ENCODE measurements at places on chromosomes 12 and 14. TPM values are rescaled to one million over a fixed set of nuclear protein-coding genes. Genes with fewer than 3 reads are reported as not detected.

DNA sequence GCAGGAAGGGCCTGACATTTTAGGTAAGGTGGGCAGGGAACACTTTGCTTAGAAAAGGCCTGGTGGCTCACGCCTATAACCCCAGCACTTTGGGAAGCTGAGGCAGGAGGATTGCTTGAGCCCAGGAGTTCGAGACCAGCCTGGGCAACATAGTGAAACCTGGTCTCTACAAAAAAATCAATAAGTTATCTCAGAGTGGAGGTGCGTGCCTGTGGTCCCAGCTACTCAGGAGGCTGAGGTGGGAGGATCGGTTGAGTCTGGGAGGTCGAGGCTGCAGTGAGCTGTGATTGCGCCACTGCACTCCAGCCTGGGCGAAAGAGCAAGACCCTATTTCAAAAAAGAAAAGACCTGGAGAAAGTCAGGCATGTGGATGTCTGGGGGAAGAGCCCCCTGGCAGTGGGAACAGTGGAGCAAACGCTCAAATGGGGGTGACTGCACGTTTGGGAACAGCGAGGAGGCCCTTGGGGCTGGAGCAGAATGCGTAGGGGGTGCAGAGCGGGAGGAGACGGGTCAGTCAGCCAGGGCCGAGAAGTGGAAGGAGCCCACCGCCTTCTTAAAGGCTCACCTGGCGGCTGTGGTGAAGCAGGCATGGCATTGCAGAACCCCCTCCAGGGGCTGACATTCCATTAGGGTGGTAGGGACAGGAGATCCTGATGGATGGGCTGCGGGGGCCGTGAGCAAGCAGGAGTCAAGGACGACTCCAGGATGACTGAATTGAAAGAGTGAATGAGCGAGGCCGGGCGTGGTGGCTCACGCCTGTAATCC is 6.2 kb upstream of the KIF26A start:
- DNase-seq, result no peak

GRCh38 chr14:95620659-95621059 is 65.6 kb upstream of the TCL1B start:
- no peak for DNase-seq

The DDX23 gene
- 130 TPM for total RNA-seq

- DNase-seq, result no peak
Measured at GRCh38 chr12:108565146-108565545, 2.8 kb downstream of the ISCU start.

The GAS2L3 gene
- 47.4 TPM for total RNA-seq

DNA sequence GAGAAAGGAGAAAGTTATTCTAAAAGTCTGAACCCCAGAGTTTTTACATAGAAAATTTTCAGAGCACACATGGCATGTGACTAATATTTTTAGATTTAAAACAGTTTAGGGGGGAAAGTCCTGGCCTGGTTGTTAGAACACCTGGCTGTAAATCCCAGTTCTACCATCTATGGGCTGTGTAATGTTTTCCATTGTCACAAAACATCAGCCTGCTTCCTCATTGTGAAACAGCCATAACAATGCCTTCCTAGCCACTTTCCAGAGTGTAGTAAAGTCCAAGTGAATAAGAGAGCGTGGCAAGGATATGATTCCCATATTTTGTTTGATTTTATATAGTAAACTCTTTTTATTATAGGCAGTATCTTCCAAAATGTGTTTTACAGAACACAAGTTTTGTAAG is 310.0 kb upstream of the DCN start:
- no peak for DNase-seq

The KCNH5 gene
- total RNA-seq, result not detected

DNA sequence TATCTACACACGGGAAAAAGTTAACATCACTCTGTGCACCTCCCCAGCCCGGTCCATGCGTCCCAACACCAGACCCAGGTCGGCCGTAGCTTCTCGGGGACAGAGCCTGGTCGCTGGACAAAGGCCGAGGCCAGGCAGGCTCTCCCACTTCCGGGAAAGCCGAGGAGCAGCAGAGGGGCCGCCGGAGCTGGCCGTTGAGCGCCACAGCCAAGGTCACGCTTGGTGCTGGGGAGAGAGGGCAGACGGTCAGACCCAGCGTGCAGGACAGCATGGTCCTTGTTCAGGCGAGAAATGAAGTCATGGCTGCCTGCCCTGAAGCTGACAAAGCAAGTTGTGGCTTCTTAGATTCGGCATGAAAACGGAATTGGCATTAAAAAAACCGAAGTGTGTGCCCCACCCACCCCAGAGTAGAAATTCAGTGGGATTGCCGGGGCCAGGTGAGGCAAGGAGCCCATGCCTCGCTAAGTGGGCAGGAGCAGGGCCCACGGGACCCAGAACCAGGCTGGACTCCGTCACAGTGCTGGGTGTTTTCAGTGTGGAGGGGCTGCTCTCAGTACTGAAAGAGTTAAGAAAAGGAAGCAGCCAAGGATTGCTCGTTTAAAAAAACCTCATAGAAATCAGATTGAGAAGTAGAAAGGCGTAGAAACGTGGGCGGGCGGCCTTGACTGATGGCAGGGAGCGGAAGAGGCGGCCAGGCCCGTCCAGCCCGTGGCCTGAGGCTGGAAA is 4.3 kb downstream of the ARL6IP4 start:
- DNase-seq, result no peak

The CYP27B1 gene
- total RNA-seq, result 4.0 TPM

DNA sequence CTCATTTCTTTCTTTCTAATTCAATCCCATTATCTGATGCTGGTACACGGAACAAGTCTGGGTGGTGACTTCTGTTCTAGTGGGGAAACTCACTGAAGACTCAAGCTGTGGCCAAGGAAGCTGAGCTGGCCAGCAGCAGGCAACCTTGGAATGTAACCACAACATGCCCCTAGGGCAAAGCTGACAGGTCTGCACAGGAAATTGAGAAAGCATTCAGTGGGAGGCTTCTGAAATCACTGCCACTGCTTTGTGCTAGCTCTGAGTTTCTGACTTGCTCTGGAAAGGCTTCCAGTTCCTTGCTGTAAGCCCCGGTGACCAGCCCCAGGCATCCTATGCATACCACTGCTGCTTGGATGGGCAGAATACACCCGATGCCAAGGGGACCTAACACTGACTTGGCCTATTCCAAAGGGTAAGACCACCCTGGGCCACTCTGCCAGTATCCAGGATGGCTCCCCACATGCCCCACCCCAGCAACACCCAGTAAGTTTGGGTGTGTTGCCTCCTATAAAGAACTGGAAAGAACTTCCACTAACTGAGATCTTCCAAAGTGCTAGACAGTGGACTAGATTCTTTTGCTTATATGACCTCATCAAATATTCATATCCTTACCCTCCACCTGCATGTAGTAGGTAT is 84.5 kb upstream of the CDKN3 start:
- no peak for DNase-seq

The CEBPE gene
- not detected for total RNA-seq

The KRT73 gene
- total RNA-seq, result not detected

DNA sequence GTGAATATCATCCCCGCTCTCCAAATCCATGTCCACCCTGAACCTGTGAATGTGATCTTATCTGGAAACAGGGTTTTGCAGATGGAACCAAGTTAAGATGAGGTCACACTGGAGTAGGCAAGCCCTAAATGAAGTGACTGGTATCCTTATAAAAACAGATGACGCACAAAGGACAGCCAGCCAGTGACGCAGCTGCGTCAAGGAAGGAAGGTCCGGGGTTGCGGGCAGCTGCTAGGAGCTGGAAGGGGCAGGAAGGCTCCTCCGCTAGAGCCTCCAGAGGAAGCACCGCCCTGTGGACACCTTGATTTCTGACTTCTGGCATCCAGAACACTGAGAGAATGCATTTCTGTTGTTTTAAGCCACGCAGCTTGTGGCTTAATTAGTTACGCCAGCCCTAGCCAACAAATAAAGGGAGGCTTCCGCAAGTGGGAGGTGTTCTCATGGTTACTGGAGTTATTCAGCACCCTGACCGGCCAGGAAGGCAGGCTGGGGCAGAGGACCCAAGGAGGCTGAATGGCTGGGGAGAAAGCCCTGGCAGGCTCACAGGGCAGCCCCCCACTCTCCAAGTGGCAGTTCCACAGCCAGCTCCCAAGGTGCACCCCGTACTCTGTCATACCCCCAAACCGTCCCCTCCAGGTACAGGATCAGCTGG is 127.6 kb upstream of the NCOR2 start:
- DNase-seq, result no peak

GRCh38 chr12:76669981-76670380 is 93.9 kb upstream of the ZDHHC17 start:
- DNase-seq, result no peak

- DNase-seq, result no peak
Measured at GRCh38 chr14:96083667-96084320, 44.6 kb downstream of the C14orf132 start.

DNA sequence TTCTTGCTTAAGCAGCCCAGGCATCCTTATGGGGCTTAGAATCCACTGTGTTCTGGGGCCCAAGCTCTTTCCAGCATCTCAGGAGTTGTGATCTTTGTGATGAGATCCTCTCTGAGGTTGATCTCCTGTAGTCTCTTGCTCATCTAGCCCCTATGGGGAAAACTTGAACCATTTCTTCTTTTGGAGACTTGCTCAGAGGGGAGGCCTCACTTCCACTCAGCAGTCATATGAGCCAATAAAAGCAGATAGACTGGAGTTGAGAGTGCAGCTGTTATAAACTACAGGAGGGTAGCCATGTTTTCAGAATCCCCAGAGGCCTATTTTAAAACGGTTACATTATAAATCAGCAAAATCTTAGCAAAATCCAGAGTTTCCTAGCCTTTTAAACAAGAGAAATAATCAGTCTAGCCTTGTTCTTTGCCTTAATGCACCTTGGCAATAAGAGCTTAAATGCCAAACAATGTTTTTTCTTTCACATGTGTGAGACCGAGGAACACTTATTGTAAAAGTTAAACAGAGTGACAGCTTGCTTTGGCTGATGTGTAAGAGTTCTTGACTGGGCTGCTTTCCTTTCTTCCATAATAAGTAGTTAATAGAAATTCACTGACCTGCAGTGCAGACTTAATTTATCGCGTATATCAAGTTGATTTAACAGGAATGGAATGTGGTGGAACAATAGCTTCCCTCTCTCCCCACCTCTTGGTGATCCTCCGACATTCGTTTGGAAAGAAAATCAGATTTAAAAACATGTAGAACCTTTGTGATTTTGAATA is 168.3 kb downstream of the NEDD1 start:
- no peak for DNase-seq

- DNase-seq, result no peak
Measured at GRCh38 chr14:22416193-22416592, 172.8 kb downstream of the DAD1 start.

DNA sequence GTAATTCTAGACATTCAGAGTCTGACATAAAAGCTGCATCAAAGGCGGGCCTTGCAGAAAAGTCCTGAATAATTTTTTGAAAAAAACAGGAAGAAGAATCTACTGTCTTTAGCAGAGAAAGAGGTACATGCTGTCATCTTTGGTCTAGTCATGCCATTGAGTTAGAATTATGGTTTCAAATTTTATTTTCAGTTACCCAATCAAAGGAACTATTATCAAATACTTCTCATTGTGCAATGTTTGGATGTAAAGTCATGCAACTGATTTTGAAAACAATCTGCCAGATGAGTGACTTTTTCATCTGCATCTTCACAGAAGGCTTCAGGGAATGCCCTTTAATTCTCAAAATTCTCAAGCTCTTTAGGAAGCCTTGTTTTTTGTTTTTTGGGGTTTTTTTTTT is 803.5 kb downstream of the FLRT2 start:
- no peak for DNase-seq

DNA sequence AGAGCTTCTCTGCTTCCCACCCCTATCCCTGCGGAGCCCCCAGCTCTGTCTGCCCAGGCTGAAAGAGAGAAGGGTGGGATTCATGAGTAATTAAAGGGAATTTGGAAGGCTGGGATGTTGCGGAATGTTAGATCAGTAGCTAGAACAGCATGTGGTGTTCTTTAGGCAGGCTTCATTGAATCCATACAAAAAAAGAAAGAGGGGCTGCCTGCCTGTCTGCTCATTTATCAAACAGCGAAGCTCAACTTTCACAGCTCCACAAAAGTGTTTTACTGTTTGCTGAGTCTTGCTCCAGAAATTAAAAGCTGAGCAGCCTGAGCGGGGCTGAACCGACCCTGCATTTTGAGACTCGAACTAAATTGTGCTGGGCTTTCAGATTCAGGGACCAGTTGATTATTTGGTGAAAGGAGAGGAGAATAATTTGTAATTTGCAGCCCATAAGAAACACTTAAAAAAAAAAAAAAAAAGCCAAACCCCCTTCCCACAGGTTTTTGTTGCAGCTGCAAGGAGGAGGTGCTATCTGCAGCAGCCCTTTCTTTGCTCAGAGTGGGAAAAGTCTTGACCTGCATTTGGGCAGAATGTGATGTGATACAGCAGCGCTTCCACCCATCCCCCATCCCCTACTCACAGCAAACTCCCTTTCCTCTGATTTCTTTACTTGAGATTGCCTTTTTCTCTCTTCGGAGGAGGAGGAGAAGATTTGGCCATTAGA is 89.7 kb downstream of the RFX4 start:
- DNase-seq, result no peak

GRCh38 chr12:8779281-8779680 is 43.1 kb upstream of the A2ML1 start:
- DNase-seq, result no peak

The RIPK3 gene
- total RNA-seq, result not detected

- no peak for DNase-seq
Measured at GRCh38 chr12:56040963-56041551, 661 bp upstream of the RPS26 start.

The FAM222A gene
- 12.8 TPM for total RNA-seq

- no peak for DNase-seq
Measured at GRCh38 chr12:52305921-52306705, 14.8 kb upstream of the KRT81 start.
